ENCODE measurements at places on chromosomes 2 and 18. TPM values are rescaled to one million over a fixed set of nuclear protein-coding genes. Genes with fewer than 3 reads are reported as not detected.

RAB31 gene
- total RNA-seq: 4.7 TPM

GRCh38 chr2:181904022-181904632 lies 12.6 kb downstream of the ITPRID2 start:
- no peak for DNase-seq

DNA sequence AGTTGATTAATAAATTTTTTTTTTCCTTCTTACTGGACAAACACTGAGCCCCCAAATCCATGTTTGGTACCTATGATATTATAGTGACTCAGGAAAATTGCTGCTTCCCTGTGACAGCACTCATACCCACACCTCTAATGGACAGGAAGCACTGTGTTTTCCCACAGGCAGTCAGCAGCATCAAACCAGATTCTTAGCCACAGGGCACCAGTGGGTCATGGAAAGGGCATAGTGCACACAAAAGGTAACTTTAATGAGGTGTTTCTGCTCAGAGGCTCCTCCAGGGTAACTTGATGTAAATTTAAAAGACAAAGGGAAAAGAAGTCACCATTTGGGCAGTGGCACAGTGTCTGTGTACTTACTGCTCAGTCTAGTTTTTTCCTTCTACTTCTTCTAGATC lies 34.1 kb downstream of the SERPINB11 start:
- DNase-seq: no peak

GRCh38 chr2:234254783-234255521 lies 204.4 kb downstream of the SPP2 start:
- DNase-seq: no peak

- DNase-seq: peak; percentile 88
These were observed 35.5 kb downstream of the POU3F3 start for GRCh38 chr2:104889291-104889959.

DNA sequence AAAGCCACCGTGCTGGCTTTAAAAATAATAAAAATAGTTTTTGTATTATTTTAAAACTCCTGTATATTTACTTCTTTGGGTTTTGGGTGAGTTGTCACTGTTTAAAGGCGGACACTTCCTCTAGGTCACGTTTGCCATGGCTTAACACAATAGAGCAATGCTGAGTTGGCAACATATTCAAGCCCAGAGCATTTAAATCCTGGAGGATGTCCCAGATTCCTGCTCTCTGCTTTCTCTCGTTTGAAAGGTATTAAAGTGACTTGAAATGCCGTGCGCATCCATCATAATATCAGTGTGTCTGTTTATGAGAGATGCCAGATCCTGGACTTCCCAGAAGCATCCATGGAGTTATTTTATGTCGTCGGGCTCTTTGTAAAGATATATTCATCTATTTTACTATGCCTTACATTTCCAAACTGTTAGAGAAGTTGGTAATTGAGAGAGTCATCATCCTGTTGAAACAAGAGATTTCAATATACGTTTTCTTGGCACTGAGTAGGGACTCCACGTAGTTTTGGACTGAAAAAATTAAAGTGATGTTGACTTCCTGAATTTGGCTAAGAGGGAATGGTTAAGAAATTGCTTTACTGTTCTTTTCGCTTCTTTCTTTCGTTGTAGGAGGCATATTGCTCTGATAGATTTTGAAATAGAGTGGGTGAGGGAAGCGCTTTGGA lies 150.6 kb downstream of the ZNF236 start:
- DNase-seq: no peak

GRCh38 chr18:54958704-54959625 lies at the start of gene CCDC68:
Gene CCDC68 (minus strand): TSS chr18:54959461. CDS start chr18:54942791, 16,670 bp downstream.
- peak; percentile 85 for DNase-seq

DNA sequence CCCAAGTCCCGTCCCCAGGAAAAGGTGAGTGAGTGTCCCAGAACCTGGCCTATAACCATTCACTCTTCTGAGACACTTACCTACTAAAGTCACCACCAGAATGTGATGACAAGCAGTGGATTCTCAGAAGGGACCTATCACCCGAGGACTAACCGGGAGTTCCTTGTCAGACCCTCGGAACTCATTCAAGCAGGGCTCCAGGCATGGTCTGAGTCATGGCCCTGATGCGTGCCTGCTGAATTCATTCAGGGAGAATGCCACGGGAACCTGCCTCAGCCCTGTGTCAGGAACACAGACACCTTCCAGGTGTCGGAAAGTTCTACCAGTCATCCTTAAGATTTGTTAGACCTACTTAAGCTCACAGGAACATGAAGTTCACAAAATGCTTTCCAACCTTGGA lies 29.8 kb downstream of the ALPK2 start:
- DNase-seq: no peak
